CD4-positive, alpha-beta T cell treated with Interleukin-6 for 4 hours (primary cell): ENCODE measurements at places on chromosomes 4 and X.

DNA sequence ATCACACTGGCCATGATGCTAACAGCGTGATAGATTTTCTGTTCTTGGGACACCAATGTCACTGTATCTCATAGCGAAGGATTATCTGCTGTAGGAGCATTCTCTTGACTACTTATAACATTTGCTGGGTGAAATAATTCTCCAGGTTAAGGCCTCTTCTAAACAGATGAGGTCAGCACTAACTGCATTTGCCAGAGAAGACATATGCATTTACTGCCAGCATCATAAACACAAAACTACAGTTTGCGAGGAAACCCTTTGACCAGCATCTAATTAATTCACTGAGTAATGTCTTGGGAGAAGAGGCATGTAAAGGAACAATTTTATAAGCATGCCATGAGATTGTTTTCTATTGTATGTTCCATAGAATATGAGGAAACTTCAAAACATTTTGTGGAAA lies 13.9 kb downstream of the TBC1D1 start:
- no peak for DNase-seq

- DNase-seq = peak; percentile 57
Observed at GRCh38 chr4:38857354-38858096, 908 bp upstream of the TLR6 start.

DNA sequence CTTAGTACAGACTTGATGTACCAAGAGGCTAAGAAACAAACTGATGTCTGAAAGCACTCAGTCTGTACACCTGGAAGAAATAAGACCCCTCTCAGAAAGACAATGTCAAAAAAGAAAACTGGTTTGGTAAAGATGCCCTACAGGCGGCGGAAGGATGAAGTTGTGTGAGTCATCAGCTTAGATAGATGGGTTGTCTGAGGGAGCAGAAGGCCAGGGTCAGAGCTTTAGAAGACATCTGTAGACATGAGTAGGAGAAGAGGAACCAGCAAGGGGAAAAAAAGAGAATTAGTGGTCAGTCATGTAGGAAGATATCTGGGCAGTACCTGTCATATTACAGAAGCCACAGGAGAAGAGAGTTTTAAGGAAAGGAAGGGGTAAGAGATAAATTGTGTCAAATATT lies 8.3 kb downstream of the SRPX2 start:
- DNase-seq = no peak

DNA sequence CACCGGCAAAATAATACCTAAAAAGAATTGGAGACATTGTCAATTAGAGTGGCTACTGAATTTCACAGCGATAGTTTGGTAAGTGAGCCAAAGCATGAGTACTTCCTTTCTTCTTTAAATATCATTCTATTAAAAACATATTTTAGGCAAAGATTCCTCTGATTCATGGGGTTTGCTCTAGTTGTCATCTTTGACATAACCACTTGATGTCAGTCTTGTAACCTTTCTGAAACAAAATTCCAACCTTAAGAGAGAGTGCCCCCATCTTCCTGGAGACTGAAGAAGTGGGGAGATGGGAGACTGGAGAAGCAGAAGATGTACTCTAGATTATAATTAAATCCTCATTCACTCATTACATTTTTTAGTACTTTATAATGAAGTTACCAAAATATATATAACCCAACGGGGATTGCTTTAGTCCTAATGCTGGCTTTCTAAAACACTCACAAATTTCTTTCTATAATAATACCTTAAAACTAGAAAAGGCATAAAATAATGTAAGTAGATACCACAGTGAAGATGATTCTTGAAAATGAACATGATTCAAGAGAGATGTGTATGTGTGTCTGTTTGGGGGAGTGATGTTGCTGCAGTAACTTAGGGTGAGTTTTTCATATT lies 96.4 kb downstream of the EMCN start:
- no peak for DNase-seq

DNA sequence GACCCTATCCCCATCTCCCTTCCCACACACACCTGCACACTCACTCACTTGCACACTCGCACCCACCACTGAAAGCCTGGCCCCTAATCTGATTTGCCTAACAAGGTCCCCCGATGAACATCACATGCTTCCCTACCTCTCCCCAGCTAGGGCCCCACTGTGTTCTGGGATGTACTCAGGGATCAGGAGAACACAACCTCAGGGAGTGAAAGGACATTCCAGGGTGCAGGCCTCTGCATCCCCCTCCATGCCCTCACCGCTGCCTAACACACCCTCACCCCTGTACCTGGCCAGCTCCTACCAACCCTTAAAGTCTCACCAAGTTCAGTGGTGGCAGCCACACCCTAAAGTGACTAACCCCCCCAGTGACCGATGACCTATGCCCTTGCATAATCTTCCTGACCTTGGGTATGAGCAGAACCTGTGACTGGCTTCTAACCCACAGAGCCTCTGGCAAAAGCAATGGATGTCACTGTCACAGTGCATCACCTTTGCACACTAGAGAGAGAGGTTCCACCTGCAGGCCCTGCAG lies 2.4 kb upstream of the AFAP1 start:
- DNase-seq = no peak

GRCh38 chr4:175386776-175387507 lies 425.1 kb downstream of the GPM6A start:
- no peak for DNase-seq

DNA sequence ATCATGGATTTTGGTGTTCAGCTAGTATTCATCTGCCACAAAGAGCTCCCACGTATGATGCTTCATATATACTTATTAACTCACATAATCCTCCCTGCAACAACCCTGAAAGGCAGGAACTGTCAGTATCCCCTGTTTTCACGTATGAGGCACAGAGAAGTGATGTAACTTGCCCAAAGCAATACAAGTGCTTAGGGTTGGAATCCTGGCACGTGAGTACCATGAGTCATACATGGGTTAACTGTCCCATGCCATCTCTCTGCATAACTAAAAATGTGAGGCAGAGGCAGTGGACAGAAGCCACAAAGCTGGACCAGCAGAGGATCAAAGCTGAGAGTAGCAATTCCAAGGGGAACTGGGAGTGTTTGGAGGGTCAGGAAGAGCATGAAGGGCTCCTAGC lies 35.7 kb upstream of the EGFL6 start:
- DNase-seq = no peak

DNA sequence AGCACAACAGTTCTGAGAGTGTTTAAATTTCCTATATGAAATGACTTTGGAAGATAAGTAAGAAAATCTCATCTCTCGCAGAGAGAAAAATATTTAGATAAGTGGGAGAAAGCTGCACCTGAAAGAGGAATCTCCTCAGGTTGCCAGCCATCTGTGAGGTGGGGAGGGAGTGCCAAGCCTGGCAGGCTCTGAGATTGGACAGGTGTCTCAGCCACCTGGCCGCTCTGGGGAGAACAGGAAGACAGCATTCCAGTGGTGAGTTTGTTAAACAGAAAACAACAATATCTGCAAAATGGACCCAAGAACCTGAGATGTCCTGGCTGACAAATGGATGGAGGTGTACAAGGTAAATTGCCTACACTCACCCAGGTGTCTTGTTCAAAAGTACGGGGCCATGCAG lies 31.3 kb downstream of the EMCN start:
- DNase-seq = no peak

DNA sequence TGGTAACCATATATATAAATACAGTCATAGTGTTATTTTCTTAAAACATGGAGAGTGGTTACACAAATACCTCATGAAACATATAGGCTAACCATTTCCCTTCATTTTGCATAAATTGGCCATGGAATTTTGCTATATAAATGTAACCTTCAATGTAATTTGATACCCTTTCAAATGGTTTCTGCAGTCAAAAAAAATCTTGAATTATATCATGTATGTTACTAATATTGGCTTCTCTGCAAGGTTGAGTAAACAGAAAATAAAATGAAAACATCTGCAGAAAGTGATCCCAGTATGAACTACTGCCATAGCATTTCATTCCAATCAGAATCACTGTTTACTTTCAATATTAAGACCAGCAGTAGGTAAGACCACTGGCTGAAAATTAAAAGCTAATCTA lies 1165.9 kb upstream of the TENM3 start:
- no peak for DNase-seq

DNA sequence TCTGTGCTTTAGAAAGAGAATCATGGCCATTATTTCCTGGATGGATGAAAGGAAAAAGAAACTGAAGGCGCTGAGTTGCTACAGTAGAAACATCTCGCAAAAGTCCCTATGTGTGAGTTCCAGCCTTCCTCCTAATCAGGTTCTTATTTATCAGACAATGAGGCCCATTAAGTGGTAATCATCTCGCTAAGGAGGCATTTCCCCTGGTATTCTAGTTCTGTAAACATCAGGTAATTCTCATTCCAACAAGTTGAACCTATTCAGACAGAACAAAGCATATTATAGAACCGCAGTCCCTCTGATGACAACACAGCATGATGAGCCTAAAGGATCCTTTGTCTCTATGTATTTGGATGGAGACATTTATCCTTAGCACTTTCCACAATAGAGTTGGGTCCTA lies 205.7 kb upstream of the MAOA start:
- no peak for DNase-seq

DNA sequence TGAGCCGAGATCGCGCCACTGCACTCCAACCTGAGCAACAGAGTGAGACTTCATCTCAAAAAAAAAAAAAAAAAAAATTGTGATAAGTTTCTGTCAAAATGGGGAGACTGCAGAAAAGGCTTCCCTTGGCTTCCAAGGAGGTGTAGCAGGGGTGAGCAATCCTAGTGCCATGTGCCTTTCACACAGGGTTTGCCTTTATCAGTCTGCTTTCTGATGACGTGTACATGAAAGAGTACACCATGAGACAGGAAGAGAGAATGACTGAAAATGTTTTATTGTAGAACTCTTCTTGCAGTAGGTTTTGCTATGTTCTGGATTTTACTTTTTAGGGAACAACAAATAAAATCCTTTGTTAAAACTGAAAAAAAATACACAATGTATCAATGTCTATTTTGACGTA lies 23.4 kb upstream of the ZFP42 start:
- no peak for DNase-seq

- no peak for DNase-seq
Observed at GRCh38 chr4:126265888-126266287, 951.1 kb downstream of the FAT4 start.

GRCh38 chr4:26779674-26780073 lies 81.0 kb upstream of the STIM2 start:
- DNase-seq = no peak

DNA sequence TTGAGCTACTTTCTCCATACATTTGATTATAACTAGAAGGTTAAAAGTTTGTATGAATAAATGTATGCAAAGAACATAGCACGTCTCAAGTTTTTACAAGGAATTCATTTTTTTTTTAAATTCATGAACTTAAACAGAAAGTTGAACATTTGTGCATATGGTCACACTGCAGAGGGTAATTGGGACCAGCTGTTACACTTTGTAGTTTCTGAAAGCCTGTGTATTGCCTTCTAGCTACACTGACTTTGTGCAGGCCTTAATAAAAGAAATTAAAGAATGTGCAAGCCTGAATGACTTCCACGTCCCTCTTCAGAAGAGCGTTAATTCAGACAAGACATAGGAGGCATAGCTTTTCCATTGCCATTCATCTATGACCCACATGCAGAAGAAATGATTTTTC lies 153.1 kb upstream of the PCDH18 start:
- DNase-seq = no peak

GRCh38 chr4:143189528-143189927 lies 4.8 kb downstream of the USP38 start:
- DNase-seq = no peak

GRCh38 chr4:77473509-77473908 lies 132.1 kb upstream of the CXCL13 start:
- no peak for DNase-seq

- peak; percentile 55 for DNase-seq
Observed at GRCh38 chrX:30593440-30594200, 16.1 kb upstream of the TASL start.

- DNase-seq = no peak
Observed at GRCh38 chr4:19214591-19215186, 1037.0 kb upstream of the SLIT2 start.

- no peak for DNase-seq
Observed at GRCh38 chrX:39819921-39820849, 277.6 kb downstream of the BCOR start.

DNA sequence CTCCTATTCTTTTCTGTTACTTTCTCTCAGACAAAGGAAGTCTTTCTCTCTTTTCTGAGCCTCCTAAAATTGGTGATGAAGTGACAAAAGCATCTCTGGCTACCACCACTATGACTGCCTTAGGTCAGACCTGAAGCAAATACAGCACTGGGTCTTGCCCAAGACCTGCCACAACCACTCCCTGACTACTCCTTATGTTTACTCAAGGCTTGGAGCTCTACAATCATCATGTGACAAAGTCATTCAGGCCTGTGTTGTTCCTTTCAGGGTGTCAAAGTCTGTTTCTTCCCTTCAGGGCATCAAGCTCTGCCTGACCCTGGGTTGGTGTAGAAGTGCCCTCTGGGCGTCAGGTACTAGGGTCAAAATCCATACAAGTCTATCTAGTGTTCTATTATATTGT lies 419.2 kb upstream of the CT83 start:
- DNase-seq = no peak

DNA sequence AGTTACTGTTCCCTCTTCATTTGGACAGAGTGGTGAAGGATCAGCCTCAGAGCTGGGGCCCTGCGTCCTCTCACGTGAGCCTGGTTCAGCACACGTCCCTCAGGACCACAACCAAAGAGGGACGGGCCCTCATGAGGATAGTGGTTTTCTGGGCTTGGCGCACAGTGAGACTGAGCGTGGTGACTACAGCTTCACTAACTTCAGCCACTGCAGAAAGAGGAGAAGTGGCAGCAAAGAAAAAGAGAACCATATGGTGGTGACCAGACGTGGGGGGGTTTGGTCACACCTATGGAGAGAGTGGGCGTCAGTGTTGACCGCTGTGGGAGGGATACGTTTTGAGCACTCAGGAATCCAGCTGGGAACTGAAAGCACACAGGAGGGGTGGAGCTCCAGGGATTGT lies 21.8 kb upstream of the TNIP3 start:
- DNase-seq = no peak

DNA sequence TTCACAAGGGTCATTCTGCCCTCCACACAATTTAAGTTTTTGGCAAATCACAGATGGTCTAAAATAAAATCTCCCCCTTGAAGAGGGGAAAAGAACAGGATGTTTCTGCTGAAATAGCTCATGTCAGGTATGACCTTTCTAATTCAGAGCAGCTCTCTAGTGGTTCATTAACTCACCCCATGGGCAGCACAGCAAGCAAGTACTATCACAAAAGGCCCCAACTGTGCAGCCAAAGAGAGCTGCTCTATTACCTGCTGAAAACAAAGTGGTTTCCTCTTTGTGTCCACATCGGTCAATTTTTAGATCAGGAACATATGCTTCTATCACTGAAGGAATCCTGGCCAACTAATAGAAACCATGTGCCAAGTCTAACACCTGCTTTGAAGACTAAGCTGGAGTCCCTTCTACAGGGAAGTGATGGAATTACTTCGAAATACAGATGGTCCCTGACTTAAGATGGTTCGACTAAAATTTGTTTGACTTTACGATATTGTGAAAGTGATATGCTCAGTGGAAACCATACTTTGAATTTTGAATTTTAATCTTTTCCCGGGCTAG lies 164.3 kb downstream of the ENOX2 start:
- no peak for DNase-seq

DNA sequence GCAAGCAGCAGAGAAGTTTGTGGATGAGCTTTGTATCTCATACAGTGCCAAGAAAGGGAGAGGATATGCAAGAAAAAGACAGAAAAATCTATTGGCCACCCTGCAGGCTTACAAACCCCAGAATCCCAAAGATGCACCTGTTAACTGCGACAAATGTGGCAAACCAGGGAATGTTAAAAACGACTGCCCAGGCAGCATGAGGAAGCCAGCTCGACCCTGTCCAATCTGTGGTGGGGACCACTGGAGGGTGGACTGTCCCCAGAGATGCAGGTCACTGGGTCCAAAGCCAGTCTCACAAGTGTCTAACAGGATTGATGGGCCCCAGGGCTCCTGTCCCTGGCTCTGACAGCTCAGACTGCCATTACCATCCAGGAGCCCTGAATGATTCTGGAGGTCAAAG lies 12.9 kb upstream of the COL25A1 start:
- DNase-seq = no peak
